ENCODE measurements at places on chromosomes 6 and 20.

GRCh38 chr20:44973053-44973452 is 6.7 kb downstream of the STK4 start:
- no peak for DNase-seq

DNA sequence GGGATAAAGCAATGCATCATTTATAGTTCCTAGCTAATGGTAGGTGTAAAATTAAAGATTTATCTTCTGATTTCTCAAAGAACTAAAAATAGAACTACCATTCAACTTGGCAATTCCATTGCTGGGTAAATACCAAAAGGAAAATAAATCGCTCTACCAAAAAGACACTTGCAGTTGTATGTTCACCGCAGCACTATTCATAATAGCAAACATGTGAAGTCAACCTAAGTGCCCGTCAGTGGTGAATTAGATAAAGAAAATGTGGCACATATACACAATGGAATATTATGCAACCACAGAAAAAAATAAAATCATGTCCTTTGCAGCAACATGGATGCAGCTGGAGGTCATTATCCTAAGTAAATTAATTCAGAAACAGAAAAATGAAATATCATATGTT is 279.8 kb upstream of the PRND start:
- DNase-seq, result no peak

DNA sequence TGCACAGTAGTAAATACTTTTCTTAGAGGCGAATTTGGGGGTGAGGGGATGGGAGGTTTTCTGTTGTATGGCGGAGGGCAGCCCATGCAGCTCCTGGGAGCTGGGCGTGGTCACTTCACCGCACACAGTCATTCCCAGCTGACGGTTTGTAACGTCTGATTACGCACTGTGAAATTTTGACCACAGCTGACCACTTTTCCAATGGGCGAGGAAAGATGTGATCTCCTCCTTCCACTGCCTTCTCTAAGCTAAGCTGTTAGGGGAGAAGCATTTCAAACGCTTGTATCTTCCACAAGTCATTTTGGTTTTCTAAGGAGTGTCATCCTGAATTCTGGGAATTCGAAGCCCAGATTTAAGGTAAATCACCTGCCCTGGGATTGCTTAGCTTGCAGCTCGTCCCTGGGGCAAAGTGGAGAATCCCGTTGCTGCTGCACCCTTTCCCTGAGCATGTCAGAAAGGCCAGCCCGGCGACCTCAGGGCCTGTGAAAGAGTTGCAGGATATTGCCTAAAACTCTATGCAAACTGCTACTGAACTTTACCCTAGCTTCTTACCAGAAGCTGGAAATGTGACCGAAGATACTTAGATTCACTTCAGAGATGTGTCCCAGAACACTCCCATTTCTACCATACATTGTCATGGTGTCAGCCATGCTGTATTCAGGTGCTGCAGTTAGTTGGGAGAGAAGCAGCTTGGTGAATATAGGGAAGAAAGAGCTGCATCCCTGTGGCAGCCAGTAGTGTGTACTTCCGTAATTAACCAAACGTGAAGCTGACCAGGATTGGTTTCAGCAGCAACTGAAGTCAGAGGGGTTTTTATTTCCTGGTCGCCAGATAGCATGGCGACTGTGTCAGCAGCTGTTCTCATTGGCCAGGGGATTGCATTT is 58.9 kb downstream of the RREB1 start:
- no peak for DNase-seq

DNA sequence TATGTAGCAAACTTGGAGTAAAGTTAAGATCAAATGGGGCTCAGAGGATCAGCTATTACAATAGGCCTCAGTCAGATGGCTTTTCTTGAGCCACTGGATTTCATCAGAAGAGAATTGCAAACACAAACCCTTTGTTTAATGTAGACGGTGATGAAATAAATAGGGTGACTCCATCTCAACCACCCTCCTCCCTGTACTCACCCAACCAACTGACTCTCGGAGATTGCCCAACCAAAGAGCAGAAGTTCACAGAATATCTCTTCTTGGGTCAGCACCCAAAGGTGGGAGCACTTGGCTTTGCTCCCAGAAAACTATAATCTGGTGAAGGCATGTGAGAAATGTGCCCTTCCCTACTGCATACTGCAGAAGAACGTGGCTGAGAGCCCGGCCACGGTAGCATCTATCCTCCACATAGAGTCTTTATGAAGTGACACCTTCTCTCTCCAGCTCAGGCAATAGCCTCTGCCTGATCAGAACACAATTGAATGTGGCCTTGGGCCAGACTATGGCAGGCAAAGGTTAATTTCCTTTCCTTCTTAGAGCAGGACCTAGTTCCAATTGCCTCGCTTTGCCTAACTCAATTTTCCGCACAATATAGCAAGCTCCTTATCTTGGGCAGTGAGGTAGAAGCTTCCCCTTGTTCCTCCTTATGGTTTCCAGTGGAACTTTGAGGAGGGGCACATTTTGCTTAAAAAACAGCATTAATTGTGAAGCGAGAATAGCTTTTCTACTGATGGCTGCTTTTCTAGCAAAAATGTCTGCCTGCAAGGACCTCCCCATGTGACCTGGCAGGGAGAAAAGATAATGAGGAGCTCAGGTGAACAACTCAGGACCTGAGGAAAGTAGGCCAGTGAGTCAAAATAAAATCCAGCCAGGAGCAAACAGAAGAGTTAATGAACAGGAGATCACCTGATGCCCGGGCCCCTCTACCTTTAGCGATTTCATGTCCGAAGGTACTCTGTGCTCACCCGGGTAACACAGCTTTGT is 79.4 kb downstream of the GFOD1 start:
- DNase-seq, result no peak

DNA sequence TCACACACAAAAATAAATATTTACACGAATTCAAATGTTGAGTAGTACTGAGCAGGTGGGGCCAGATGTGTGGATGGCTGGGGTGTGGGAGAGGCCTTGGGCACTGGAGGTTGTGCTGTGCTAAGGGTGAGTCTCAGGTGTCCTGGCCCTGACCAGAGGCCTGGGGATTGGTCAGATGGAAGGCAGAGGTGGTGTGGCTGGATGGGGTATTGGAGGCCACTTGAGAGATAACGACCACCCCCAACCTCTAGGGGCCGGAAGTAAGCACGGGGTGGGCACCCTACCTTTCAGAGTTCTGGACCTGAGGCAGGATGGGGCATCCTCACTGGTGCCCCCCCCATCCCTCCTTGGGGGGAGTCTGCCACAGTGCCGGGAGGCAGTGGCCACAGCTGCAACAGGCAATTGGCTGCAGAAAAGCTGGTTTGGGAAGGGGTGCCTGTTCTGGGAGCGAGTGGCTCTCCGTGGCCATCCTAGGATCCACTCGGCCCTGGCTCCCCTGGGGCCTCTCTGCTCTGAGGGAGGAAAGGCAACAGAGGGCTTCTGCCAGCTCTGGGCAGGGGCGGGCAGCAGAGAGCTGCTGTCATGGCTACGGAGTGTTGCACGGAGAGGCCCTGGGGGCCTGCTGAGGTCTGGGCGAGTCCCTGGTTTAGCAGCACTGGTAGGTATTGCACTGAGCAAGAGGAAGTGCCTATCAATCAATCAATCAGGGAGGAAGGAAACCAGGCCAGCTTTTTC is 87.6 kb downstream of the ASXL1 start:
- DNase-seq, result no peak

GRCh38 chr20:52985687-52986086 is 13.5 kb downstream of the TSHZ2 start:
- no peak for DNase-seq

- no peak for DNase-seq
These were observed 42.7 kb downstream of the RIMS1 start for GRCh38 chr6:71929047-71929446.

GRCh38 chr6:161188547-161189465 is 85.1 kb downstream of the AGPAT4 start:
- no peak for DNase-seq

GRCh38 chr6:2725364-2725988 is 25.2 kb downstream of the MYLK4 start:
- no peak for DNase-seq

GRCh38 chr6:32047084-32047478 is 8.9 kb downstream of the CYP21A2 start:
- no peak for DNase-seq

- DNase-seq, result peak; percentile 15
These were observed 89.1 kb upstream of the PHACTR3 start for GRCh38 chr20:59515013-59515905.

GRCh38 chr6:72955666-72956065 is 269.6 kb downstream of the KHDC1L start:
- no peak for DNase-seq

GRCh38 chr20:23340524-23340923 is 10.1 kb upstream of the NXT1 start:
- DNase-seq, result peak; percentile 39

DNA sequence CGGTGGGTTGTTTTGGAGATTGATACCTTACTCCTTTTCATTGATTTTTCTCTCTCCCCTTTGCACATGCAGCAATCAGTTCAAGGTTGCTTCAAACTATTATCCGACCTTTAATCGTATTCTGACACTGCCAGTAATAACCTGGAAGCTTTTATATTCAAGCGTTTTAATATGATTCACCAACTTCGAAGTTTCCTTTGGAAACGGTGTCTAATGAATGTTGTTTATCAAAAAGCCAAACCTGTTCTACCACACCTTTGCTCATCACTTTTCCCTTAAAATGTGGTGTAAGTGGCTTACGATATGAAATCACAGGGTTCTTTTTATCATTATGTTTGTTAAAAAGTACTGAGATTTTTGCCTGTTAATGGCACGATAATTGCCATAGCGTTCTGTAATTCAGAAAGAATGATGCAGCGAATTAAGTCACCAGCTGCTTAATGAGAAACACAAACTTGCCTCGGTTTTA is 660 bp downstream of the STXBP5 start:
- DNase-seq, result no peak

DNA sequence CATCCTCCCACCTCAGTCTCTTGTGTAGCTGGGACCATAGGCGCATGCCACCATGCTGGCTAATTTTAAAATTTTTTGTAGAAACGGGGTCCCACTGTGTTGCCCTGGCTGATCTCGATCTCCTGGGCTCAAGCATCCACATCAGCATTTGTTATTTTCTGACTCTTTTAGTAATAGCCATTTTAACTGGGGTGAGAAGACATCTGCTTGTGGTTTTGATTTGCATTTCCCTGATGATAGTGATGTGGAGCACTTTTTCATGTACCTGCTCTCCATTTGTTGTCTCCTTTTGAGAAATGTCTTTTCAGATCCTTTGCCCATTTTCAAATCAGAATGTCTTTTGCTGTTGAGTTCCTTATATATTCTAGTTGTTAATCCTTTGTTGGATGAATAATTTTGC is 22.2 kb upstream of the TULP4 start:
- no peak for DNase-seq
